ENCODE measurements at places on chromosomes 7 and 10.

DNA sequence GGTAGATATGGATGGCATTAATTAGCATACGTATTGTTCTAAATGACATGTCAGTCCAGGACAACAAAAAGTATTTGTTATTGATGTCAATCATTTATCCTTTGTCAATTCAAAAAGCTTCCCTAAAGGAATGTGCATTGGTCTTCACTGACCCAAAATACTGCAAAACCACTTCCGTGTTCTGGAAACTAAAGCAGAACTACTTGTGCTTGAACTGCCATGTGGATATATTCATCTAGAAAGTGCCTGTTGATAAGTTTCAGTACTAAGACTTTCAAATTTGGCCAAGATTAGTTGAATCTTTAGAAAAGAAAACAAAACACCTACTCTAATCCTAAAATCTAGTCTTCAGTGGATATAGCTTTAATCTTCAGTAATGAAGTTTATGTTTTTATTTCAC lies 242.1 kb upstream of the PPP1R3A start:
- DNase-seq, result no peak

- DNase-seq, result no peak
These were observed 39.4 kb downstream of the NIPSNAP2 start for GRCh38 chr7:56003749-56004148.

GRCh38 chr7:36966636-36967035 lies 242.3 kb upstream of the AOAH start:
- no peak for DNase-seq

DNA sequence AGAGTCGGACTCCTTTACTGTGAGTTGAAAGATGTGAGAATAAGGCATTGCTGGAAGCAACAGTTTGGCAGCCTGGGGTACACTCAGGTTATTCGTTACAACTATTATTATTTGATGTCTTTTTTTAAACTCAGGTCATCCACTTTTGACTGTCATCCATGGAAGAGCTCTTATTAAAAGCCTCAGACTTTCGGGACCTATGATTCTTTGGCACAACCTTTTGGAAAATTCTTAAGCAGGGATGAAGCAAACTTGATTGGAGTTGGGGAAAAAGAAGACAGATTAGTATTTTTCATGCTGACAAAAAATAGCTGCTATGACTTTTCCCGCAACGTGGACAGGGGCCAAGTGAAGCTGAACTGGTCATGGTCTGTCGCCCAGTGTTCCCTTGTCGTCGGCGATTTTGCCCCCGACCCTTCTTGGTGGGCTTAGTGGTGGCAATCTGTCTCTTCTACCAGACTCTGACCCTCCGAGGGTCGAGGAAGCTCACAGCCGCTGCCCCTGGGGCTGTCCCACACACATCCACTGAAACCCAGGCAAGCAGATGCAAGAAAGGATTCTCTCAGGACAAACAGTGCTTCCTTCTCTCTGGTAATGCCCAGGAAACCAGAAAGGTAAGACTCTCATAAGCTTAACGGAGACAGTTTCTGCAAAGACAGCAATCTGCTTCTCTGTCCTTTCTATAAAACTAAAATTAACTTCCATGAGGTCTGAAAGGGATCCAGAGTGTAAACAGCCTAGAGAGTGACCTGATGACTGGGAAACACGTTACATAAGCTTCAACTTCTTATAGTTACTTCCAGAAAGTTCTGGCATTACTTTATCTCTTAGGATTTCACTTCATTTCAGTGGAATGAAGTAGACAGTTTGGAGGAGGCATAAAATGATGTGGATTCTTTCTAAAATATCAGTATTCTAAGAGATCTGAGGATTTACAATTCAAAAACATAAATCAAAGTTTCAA lies 1.0 kb downstream of the CPED1 start:
- no peak for DNase-seq

DNA sequence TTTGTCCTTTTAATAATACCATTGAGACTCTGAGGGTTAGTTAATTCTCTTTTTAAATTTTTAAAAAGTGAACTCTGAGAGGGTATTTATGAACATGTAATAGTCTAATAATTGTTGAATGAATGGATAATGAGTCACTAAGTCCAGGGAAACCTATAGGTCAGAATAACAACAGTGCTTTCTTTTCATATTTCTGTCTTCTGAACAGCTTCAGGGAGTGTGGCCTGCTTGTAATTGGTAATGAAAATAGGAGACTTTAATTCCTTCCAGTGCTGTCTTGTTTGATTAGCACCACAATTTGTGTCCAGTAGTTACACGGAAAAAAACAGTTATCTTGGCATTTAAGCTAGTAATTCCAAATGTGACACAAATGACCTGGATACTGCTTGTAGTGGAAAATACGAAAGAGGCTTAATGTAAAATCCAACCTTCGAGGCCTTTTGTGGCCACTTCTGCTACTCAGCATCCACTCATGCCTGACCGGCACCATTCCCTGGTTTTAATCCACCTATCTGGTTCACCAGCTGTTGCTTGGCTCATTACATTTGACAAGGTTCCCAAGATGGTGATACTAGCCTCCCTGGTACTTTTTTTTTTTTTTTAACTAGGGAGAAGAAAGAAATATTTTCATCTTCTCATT lies 149.3 kb upstream of the IMMP2L start:
- DNase-seq, result no peak

DNA sequence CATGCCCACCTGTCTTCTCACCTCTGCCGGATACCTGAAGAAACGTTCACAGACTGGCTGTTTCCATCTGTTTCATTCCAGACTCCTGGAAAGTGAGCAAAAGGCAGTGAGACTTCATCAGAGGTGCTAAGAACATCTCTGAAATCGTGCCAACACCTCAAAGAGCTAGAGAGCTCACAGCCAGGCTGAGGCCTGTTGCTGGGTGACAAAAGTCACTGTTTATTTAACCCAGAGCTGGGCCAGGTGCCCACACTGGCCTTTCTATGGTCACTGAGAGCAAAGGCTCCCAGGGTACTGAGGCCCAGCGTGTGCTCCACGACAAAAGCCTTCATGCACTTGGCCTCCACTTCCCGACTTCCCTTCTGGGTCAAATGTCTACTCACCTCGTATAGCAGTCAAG lies 3.7 kb upstream of the NANOS1 start:
- no peak for DNase-seq
